ENCODE measurements at places on chromosomes 16 and 17.

DNA sequence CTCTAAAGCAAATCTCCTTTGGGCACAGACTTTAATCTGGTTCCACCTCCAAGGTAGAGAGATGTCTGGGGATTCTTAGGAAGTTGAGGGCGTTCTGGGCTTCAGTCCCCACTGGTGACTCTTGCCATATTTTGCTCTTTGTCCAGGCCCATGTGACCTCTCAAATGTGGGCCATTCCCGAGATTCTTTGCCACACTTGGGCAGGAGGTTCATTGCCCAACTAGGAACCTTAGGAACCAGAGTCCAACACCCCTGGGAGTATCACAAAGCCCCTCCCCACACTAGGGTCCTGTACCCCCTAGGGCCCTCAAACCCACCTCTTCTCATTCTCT is 6.5 kb downstream of the KRT14 start:
- DNase-seq = no peak

GRCh38 chr17:48451489-48451888 is 21.5 kb upstream of the SKAP1 start:
- DNase-seq = no peak

DNA sequence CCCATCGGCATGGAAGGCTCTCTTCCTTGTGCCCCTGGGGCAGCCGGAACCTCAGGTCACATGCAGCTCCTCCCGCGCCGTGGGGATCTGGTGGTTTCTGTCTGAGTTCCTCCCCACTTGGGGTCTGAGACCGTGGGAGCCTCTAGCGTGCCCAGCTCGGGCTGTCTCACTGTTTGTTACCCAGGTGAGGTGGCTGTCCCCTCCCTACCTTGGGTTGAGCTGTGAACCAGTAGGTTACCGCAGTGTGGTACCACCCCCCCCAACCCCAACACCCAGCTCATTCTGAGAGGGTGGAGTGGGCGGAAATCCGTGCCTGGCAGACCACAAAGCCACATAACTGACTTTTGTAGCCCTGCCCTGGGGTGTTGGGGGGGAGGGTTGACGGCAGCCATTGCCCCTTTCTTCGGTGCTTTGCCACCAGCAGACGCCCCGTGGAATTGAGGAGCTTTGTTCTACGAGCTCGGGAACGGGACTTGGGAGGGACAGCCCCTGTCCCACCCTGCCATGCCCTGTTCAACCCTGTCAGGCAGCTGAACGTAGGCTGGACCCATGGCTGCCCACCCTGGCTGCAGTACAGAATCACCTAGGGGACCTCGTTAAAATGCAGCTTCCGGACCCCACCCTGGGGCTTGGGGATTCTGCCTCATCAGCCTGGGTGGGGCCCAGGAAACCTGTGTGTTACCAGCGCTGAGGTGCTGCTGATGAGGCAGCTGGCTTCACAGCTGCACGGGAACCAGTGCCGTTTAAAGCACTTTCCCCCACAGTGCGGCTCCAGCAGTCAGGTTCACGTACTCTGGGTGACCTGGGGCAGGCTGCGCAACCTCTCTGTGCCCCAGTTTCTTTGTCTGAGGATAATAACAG is 18.5 kb downstream of the RAP1GAP2 start:
- DNase-seq = no peak

GRCh38 chr16:57316390-57317017 is 32.0 kb upstream of the PLLP start:
- DNase-seq = no peak

GRCh38 chr17:64164596-64165285 is 34.8 kb upstream of the ERN1 start:
- DNase-seq = no peak

GRCh38 chr16:88711750-88712340 is 5.5 kb downstream of the CTU2 start:
- DNase-seq = no peak

GRCh38 chr16:67530013-67530939 is 1.6 kb downstream of the RIPOR1 start:
- no peak for DNase-seq

GRCh38 chr17:16872351-16873173 is 99.4 kb downstream of the TNFRSF13B start:
- DNase-seq = no peak

- no peak for DNase-seq
These were observed 30.9 kb downstream of the XPO6 start for GRCh38 chr16:28180655-28181460.

DNA sequence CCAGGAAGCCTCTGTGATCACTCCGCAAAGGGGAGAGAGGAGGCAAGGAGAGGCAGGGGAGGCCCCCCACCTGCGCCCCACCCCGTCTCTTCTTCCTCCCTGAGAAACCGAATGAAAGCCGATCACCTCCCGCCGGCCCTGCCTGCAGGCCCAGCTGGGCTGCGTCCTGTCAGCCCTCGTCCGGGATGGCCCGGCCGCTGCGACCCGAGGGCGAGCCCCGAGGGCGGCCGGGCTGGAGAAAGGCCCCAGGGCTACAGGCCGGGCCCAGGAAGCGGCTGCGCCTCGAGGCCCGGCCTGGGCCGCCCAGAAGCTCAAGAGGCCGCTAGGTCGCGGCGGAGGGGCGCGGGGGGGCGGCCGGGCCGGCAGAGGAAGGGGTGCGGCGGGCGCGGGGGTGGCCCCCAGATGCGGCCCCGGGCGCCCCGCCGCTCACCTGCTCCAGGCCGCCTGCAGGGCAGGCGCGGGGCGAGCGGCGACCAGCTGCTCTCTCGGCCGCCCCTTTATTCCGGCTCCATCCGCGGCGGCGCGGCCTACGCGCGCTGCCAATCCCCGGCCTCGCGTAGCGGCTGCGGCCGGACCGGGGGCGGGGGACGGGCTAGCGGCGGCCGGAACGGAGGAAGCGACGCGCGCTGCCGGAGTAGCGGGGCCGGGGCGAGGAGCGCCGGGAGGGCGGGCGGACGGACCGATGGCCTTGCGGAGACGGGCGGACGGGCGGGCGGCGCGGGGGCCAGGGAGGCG is at the start of gene ZNF319:
Gene ZNF319 (minus strand): TSS at position 702 of the 735 bp plus-strand sequence. CDS start 2,407 bp downstream, outside the sequence.
- no peak for DNase-seq

Data from NCI-H2081 treated with DMSO at 0.1 percent for 48 hours (cell line).